ENCODE measurements at places on chromosomes 2 and 18. TPM values are rescaled to one million over a fixed set of nuclear protein-coding genes. Genes with fewer than 3 reads are reported as not detected.

GRCh38 chr18:2223849-2224248 is 347.5 kb downstream of the METTL4 start:
- peak; percentile 56 for DNase-seq

GRCh38 chr2:181892799-181893435 is 1.4 kb downstream of the ITPRID2 start:
- DNase-seq, result peak; percentile 75

DNA sequence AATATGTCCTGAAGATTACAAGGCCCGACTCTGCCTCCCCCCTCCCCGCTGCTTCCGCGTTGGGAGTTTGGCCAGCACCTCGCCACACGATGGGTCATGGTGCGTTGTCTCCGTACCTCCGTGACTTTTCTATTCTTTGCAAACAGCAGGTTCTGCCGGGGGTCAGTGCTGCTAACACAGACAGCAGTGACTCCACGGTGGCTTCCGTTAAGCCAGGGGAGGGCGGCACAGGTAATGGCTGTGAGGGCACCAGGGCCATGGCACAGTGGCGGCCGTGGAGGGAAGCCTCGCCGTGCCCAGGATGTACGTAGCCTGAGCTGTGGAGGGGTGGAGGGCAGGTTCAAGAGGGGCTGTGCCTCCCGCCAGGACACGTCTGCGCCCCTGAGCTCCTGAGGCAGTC is 115.5 kb downstream of the NFATC1 start:
- DNase-seq, result no peak

GRCh38 chr2:47277987-47278386 is 122.9 kb upstream of the STPG4 start:
- DNase-seq, result no peak

The INO80C gene
- total RNA-seq, result 8.1 TPM

The SLC9A4 gene
- total RNA-seq, result 0.06 TPM

The NCKAP5 gene
- total RNA-seq, result 10.6 TPM

DNA sequence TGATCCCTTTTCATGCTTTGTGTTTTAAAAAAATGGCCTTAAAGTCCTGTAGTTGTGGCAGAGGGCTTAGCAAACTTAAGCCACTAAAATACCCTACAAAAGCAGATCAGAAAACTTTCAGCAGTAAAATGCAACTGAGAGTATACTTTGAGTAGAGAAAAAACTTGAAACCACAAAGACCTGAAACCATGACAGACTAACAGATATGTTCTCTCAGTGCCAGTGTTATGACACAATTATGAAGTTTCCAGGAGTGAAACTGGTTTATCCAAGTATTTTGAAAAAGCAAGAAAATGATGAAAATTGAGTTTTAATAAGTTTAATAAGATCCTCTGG is 74.5 kb downstream of the SPRED2 start:
- DNase-seq, result no peak

The NPAS2 gene
- 7.3 TPM for total RNA-seq

DNA sequence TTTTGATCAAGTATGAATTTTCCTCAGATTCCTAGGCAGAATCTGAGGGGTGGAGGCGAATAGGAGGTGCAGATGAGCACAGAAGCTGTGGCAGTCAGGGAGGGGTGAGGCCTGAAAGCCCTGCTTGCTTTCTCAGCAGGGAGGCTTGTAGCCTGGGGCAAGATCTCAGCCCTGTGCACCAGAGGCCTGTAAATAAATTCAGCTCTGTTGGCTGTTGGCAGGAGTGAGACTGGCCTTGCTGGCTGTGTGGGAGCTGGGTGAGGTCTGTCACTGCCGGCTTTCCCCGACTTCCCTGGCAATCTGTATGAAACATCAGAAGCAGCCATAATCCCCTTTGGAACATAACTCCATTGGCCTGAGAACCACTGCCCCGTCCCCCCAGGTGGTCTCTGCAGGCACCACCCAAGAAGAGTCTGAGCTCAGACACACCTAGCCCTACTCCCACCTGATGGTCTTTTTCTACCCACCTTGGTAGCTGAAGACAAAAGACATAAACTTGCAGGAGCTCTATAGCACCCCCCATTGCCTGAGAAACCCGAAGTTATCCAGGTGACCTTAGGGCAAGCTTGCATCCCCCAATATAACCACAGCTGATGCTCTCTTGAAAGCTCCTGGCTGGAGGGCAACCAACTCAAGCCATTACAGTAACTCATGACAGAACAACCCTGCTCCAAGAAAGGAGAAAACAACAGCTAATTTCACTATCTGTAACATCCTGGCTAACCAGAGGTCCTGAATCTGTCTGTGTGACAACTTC is 32.3 kb downstream of the EVA1A start:
- DNase-seq, result no peak

The RFTN2 gene
- 76.5 TPM for total RNA-seq

DNA sequence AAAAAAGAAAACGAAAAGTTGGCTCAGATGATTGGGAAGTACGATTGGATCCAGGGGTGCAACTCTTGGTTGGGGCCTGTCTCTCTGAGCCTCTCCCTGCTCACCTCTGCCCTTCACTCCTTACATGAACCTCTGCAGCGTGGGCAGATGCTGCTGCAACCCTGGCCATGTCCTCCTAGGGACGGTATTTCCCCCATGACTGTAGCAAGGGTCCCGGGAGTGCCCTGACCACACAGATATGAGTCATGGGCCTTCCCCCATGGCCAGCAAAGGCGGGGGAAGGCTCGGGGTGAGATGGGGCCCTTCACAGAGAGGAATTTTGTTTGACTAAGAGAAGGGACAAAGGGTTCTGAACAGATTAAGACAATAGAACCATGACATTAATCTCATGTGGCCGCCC is 129.0 kb downstream of the NCK2 start:
- DNase-seq, result no peak

The PROKR1 gene
- 2.2 TPM for total RNA-seq

The MAL gene
- total RNA-seq, result 23.0 TPM

The PIK3C3 gene
- total RNA-seq, result 64.4 TPM

- no peak for DNase-seq
Measured at GRCh38 chr2:213934560-213934959, 476.3 kb upstream of the VWC2L start.

DNA sequence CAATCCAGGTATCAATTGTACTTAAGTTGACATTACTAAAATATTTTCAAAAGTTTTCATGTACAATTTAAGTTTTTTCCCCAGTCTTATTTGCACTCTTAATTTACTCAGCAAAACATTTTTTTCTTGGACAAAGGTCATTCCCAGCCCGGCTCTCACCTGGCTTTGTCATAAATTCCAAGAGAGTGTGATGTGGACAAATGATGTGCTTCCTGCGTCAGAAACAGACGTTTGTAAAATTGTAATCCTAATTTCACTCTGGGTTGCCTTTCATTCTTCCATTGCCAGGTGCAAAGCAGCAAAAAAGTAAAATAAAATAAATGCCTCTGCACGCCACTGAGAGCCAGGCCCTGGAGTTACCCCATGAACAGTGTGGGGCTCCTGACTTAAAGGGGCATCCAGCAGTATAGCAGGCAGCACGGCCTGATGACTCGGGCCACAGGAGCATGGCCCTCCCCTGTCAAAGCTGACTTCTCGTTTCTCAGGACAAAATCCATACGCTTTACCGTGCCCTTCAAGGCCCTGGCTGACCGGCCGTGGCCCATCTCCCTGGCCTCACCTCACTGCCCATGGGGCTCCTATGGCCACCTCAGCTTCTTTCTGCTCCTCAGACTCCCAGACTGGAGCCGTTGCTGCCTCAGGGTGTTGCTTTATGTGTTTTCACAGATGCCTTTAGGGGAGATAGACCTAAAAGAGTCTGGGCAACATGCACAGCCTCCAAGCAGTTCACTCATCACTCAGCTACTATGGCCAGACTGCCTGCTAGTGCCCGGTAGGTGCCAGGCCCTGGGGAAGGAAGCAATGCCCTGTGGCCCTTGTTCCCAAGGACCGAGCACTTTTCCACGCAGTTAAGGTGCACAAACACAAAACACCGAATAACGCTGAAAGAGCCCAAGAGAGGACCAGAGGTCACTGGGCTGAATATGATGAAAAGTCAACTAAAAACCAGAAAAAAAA is 7.6 kb upstream of the TMEM185B start:
- no peak for DNase-seq

The C2orf15 gene
- total RNA-seq, result 5.7 TPM

The IL1F10 gene
- not detected for total RNA-seq

The MC4R gene
- 6.6 TPM for total RNA-seq

The CD207 gene
- not detected for total RNA-seq

- DNase-seq, result no peak
Measured at GRCh38 chr2:232537079-232537478, 2.4 kb upstream of the CHRNG start.

The FEV gene
- total RNA-seq, result not detected

The DNER gene
- 56.5 TPM for total RNA-seq

GRCh38 chr2:63078852-63079606 is 28.4 kb downstream of the OTX1 start:
- DNase-seq, result no peak

GRCh38 chr2:240435948-240436682 is 652 bp downstream of the GPC1 start:
- DNase-seq, result peak; percentile 33

GRCh38 chr18:31773774-31774476 is 13.2 kb upstream of the SLC25A52 start:
- no peak for DNase-seq

The PARD3B gene
- total RNA-seq, result 30.6 TPM

- DNase-seq, result no peak
Measured at GRCh38 chr18:63266888-63267790, 52.4 kb downstream of the BCL2 start.

DNA sequence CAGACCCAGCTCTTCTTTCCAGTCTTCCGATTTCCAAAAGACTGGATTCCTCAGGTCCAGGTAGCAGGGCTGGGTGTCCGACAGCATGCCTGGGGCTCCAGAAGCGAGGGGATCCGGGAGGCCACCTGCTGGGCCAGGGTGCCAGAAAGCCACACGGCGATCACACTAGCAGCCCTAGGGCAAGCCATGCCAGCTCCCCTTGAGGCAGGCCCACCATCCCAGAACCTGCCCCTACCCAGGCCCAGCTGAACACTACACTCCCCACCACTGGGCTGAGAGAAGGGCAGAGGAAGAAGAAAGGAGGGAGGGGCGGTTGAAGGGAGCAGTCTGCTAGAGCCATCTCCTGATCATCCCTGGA is 163.1 kb downstream of the TNS1 start:
- no peak for DNase-seq

DNA sequence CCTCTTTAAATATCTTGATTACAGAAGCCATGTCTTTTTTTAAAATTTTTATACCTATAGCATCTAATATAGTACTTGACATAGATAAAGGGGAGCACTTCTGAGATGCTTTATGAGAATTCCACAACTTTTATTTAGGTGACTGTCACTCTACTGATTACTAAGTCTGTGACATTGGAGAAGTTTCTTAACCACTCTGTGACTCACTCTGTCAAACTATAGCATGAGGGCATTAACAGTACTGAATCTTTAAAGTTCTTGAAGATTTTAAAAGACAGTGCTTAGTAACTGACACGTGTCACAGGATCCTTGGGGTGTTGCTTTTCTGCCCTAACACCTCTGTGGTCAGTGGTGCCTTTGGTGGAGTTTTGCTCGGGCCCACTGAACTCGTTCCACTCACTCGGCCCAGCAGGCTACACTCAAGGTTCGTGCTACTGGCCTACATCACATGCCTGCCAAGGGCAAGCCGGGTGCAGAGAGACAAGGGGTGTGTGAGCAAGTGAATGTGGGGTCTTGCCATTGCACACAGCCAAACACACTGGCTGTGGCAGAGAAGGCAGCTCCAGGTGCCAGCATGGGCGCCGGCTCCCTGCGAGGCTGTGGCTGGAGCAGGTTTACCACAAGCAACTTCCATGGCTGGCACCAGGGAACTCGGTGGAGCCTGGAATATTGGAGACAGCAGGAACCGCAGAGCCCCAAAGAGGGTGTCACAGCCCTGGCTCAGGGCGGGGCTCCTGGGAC is 734.0 kb upstream of the CDH7 start:
- no peak for DNase-seq

The RTP5 gene
- 1.9 TPM for total RNA-seq

The PTGR3 gene
- total RNA-seq, result 24.7 TPM

DNA sequence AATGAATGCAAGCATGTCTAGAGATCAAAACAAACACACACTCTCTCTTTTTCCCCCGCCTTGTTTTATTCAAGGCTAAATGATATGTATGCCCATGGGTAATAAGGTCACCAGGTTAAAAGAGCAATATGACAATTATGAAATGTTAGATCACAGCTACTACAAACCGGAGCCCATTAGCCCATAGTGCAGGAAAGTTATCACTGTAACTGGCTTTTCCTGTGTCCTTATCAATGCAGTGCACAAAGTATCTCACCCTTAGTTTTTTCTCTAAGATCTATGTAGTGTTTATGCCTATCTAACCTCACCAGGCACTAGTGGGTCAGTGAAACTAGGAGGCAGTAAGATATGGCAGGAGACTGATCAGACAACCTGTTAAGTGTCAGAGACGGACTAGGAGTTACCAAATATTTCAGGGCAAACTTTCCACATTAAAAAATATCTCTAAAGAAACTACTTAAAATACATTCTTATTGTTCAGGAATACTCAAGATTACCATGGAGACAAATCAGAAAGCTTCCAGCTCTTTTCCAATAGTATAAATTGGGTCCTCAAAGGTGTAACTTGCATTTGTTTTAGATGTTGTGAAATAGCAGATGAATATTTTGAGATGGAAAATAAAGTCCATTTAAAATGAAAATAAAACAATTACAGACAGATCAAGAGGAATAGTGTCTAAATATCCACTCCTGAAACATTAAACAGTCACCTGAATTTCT is 282.2 kb downstream of the EXOC6B start:
- no peak for DNase-seq

The DPY30 gene
- total RNA-seq, result 58.3 TPM

The SATB2 gene
- total RNA-seq, result 18.1 TPM

DNA sequence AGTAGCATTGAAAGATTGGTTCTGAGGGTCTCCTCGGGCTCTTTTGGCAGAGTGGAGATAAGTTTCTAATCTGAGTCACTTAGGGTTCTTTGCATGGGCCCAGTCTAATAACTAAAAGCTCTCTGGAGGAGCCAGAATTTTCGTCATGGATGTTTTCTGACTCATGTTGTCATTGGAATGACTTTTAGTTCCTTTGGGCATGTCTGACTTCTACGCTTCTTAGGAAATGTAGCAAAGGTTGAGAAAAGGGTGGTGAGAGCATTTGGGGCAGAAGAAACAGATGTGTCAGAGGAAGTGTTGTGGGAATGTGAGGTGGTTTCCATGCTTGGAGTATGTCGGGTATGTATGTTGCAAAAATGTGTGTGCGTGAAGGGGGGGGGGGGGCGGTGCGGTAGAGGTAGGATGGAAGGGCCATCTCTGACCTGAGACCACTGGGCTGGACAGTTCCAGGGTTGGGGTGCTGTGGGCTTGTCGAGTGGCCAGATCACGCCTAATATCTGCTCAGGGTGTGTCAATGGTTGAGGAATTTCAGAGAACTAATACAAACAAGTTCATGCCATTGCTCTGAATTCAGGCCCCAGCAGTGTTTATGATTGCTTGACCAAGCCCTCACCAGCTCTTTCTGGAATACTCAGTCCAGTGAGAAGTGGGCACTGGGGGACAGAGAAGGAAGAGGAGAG is 26.9 kb downstream of the KLHL29 start:
- DNase-seq, result no peak

The ADGRF3 gene
- total RNA-seq, result 0.11 TPM

GRCh38 chr2:111159641-111160040 is 38.9 kb downstream of the BCL2L11 start:
- no peak for DNase-seq

GRCh38 chr2:3316456-3317276 is 61.0 kb downstream of the EIPR1 start:
- no peak for DNase-seq
